ENCODE measurements at places on chromosomes 16 and 17.

DNA sequence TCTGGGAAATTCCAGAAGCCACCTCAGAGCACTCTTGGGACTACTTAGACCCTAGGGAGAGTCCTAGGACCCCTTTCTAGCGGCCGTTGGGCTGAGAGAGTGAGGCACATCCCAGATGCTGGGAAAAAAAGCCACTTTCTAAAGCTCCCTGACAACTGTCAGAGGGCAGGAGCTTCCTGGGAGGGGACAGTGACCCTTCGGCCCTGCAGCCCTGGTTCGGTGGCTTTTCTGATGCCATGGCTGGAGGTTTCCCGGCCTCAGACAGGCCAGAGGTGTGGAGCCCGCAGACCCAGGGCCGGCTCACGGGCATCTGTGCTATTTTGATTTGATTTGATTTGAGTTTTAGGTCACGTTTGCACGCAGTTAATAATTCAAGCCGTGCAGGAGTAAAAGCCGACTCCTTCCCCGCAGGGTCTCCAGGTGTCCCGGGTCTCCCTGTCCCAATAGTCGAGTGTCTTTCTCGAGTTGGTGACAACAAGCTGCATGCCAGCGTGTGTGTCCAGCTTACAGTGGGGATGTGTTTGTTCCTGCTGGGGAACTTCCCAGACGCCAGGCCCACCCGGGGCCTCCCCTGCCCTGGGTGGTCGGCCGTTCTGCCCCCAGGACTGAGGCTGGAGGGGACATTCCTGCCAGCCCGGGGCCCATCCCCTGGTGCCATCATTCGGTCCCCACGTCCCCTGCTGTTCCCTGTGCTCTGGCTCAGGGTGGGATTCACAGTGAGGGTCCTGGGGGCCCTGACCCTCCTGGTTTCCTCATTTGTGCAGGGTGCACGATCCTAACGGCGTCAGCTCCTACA, 1.0 kb upstream of the CBFA2T3 start:
- no peak for DNase-seq

- peak; percentile 32 for DNase-seq
Measured at GRCh38 chr17:78144147-78144719, 2.0 kb upstream of the C17orf99 start.

- peak; percentile 48 for DNase-seq
Measured at GRCh38 chr16:83336603-83337002, 471.2 kb upstream of the HSBP1 start.

DNA sequence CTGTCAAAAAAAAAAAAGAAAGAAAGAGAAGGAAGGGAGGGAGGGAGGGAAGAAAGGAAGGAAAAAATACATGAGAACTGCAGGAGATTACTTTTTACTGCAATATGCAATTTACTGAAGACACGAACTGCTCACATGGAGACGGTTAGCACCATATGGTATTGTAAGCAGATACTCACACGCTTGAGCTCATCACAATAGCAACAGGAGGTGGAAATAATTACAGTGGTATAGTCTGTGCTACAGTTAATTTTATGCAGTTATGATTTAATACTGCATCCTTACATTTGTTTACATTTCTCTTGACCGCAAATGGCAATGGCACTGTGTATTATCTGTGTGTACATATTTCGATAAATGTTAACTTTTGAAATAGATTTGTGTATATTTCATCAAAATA, 21.4 kb upstream of the SLC46A1 start:
- no peak for DNase-seq

DNA sequence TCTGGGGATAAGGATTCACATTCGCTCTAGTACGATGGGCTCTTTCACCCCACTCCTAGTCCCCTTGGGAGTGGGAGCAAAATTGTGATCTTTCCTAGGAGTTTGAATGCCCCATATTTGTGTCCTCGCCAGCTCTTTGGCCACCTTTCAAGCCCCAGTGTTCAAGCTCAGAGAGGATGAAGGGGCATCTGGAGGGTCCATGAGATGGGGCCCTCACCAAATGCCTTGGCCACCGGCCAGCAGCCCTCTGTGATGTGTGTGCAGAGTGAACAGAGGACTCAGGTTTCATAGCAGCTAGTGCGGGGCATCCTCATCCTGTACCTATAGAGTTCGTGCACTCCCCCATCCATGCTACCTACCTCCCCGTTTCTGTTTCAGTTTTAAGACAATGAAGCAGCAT, 140.6 kb downstream of the RAB11FIP4 start:
- DNase-seq = no peak
